ENCODE measurements at places on chromosomes 7 and 10.

DNA sequence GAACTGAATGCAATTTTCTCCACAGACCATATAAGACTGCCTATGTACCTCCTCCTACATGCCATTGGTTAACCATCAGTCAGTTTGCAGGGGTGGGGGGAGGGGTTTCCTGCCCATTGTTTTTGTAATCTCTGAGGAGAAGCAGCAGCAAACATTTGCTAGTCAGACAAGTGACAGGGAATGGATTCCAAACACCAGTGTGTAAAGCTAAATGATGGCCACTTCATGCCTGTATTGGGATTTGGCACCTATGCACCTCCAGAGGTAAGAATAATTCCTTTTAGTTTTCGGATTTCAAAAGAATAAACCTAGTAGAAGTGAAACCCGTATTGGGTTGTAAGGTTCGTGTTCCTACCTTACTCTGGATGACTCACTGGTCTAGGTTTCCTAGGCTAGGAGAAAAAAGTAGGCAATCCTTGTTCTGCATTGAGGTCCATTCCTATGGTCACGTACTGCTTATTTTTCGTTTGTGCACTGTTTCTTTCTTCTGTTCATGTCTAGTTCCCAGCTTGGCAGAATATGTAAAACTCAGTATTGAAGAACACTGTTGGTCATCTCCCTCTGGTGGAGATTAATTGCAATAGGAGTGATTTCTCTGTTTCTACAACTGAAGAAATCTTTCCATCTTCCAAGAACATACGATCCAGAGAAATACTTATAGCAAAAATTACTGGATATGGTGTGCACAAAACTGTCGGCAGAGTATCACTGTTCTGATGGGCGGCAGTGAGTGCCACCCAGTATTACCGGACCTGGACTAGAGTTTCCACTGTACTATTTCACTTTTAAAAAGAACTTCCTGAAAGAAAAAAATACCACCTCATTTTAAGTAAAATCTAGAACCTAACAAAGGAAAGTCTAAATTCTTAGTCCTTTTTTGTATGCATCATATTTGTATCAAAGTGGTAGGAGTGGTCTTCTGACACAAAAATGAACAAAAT lies at the start of gene AKR1C3:
Gene AKR1C3 (plus strand): TSS at position 150 of the 941 bp plus-strand sequence. CDS start 31 bp downstream, at position 181.
- no peak for DNase-seq

GRCh38 chr7:43039346-43039745 lies 73.1 kb upstream of the HECW1 start:
- no peak for DNase-seq

- no peak for DNase-seq
These were observed 59.3 kb upstream of the COMTD1 start for GRCh38 chr10:75294866-75295701.

- no peak for DNase-seq
These were observed 2.8 kb downstream of the LGI1 start for GRCh38 chr10:93760490-93760889.

DNA sequence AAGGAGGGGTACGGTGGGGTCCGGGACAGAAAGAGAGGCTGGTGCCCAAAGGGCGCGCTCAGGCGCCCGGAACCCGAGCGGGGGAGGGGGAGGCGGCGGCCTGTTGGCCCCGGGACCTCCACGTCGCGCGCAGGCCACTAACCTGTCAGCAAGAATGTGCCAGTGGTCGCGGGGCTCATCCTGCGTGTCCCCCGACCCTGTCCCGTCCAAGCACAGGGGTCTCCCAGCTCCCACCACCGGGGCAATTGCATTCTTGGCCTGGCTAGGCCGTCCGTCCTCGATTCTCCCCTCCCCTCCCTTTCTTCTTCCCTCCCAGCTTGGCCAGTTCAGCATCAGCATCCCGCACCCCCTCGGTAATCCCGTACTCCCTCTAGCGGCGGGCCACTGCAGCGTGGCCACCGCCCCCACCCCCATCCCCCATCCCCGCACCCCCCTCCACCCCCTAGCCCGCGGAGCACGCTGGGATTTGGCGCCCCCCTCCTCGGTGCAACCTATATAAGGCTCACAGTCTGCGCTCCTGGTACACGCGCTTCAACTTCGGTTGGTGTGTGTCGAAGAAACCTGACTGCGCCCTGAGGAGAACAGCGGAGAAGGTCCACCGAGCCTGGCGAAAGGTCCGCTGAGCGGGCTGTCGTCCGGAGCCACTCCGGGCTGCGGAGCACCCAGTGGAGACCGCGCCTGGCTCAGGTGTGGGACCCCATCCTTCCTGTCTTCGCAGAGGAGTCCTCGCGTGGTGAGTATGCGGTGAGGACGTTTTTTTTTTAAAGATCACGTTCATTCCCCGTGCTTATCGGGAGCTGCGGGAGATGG lies at the start of gene SGCE:
Gene SGCE (minus strand): TSS at position 286 of the 810 bp plus-strand sequence. CDS start 35 bp downstream, at position 251.
- no peak for DNase-seq
